COR-L47 (cell line): ENCODE measurements at places on chromosomes 3 and 15.

DNA sequence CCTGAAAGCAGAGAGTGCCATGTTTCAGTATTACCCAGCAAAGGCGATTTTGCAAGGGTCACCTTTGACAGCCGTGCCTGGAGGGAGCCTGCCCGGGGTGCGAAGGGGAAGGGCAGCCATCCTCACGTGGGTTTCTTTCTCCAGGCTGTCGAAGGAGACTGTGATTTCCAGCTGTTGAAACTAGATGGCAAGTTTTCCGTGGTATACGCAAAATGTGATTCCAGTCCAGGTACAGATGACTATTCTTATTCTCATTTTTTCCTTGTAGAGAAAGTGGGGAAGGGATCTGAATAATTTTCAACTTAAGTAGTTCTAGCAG, 3.4 kb downstream of the AHSG start:
- DNase-seq = no peak

DNA sequence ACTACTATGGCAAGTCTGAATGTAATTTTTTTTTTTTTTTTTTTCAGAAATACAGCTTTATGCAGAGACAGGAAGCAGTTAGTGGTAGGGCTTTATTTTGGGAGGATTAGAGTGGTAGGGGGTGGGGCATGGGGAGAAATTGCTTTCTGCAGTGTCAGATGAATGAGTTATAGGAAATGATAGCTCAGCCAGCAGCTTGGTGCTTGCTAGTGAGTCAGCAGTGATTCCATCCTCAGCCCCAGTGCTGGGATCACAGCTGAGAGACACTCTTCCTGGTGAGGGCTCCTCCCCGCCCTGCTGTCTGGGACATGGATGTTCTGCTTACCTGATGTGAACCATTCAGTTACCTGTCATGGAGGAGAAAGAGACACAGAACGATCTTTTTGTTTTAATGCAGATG, 39.6 kb downstream of the SEMA6D start:
- no peak for DNase-seq

- no peak for DNase-seq
These were observed 395.2 kb upstream of the TPM1 start for GRCh38 chr15:62647202-62647842.

DNA sequence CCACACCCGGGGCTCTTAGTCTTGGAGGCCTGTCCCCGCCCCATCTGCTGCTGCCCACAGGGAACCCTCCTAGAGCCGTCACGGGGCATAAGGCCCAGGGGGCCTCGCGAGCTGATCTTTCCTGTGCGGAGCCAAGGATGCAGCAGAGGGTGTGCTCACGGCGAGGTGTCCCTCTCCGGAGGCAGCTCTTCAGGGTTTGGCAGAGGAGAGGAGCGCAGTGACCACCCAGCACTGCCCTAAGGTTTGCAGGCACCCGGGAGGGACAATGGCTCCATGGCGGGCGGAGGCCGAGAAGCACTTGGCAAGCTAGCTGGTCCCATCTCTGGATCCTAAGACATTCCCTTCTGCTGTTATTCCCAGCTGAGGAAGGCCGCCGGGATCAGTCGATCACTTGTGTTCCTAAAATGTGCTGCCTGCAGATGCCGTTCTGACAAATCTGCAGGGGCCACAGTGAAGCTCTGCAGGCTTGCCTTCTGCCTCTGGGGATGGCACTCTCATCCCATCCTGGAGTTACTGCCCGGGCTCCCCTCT, 47.4 kb upstream of the PCSK6 start:
- DNase-seq = no peak

GRCh38 chr3:125163739-125164601, 48.6 kb downstream of the SLC12A8 start:
- DNase-seq = no peak
